ENCODE measurements at places on chromosomes 16 and 17.

GRCh38 chr17:41835800-41836549 is at the start of gene NT5C3B:
NT5C3B (minus strand) TSS chr17:41836232; CDS start chr17:41836193, 39 bp downstream.
- H3K27ac ChIP-seq: no peak within 1 kb of the TSS
- DNase-seq: peak; percentile 68
- peak within 1 kb of the TSS; percentile 96 for H3K4me3 ChIP-seq
- peaks cover 22% of the 10 kb centered on the region for H3K36me3 ChIP-seq
- H3K27me3 ChIP-seq: no peaks in the 10 kb centered on the region

- no peak for DNase-seq
- peaks cover 20% of the 10 kb centered on the region for H3K4me1 ChIP-seq
- H3K27me3 ChIP-seq: no peaks in the 10 kb centered on the region
These were observed 996 bp downstream of the SUMO2 start for GRCh38 chr17:75181608-75182318.

- no peaks in the 10 kb centered on the region for H3K27me3 ChIP-seq
- peak overlapping the region; percentile 74 for H3K4me3 ChIP-seq
- no peaks in the 10 kb centered on the region for H3K36me3 ChIP-seq
- DNase-seq: no peak
- H3K27ac ChIP-seq: no peak overlapping the region
These were observed 677 bp upstream of the ZNHIT3 start for GRCh38 chr17:36485805-36486203.

- no peaks in the 10 kb centered on the region for H3K27me3 ChIP-seq
- no peak for DNase-seq
- peak overlapping the region; percentile 69 for H3K27ac ChIP-seq
- peaks cover 33% of the 10 kb centered on the region for H3K4me1 ChIP-seq
These were observed 30.5 kb downstream of the GINS3 start for GRCh38 chr16:58422809-58423208.

GRCh38 chr16:3075523-3075915 is 10.1 kb downstream of the IL32 start:
- peak overlapping the region; percentile 29 for H3K27ac ChIP-seq
- peaks cover 13% of the 10 kb centered on the region for H3K36me3 ChIP-seq
- peak; percentile 44 for DNase-seq
- H3K27me3 ChIP-seq: no peaks in the 10 kb centered on the region
- no peak overlapping the region for H3K4me3 ChIP-seq
- peaks cover 11% of the 10 kb centered on the region for H3K4me1 ChIP-seq
